ENCODE measurements at places on chromosomes 12 and 14. TPM values are rescaled to one million over a fixed set of nuclear protein-coding genes. Genes with fewer than 3 reads are reported as not detected.

SLC17A8 gene
- 0.80 TPM for total RNA-seq

GLIPR1L1 gene
- total RNA-seq = not detected

FRS2 gene
- 14.2 TPM for total RNA-seq

ART4 gene
- not detected for total RNA-seq

DNA sequence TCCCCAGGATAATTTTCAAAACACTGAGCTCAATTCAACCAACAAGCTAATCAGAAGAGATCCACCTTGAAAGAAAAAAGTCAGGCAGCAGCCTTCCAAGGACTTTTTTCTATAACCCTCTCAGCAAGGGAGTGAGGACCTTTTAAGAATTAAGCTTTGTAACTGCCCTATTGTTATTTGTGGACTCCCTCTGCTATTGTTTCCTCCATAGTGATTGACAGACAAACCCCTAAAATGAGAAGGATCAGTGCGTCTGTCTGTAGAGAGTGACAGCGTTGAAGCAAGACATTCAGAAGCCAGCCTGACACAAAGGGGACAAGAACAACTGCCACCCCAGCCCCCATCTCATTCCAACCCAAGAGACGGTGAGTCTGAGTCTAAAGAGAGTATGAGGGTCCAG, 30.3 kb upstream of the BTG1 start:
- no peak for DNase-seq

DNA sequence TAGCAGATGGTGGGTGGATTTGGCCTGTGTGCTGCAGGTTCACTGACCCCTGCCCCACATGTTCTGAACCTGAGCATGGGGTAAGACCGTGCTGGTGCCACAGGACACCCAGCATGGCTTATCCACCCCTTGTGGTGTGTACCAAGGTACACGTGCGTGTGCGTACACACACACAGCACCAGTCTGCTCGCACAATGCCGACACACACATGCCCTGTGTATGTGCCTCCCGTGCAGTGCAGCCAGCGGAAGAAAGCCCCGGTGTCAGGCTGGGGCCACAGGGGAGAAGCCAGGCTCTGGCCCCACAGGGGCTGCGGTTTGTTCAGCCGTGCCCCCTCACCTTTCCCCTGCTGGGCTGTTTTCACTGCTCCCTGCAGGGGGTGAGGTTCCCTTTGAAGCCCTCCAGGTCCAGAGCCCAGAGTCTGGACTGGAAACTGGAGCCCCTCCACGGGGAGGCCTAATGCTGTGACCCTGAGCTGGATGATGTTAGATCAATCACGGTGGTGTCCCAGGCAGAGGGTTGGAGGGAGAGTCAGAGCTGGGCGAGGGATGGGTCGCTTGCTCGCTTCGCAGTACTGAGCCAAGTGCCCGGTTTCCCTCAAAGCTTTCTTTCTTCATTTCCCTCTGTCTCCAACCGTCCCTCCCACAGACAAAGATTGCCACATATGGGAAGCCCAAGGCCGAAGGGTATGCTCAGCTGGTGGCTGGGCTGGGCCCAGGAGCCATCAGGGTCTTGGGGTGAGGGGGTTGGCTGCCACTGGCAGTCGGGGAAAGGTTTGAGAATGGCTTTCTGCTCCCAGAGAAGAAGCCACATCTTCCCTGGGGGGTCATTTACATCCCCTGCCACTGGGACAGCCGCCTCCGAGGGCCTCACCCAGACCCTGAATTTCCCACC, 6.2 kb downstream of the DTX1 start:
- DNase-seq = no peak

DNA sequence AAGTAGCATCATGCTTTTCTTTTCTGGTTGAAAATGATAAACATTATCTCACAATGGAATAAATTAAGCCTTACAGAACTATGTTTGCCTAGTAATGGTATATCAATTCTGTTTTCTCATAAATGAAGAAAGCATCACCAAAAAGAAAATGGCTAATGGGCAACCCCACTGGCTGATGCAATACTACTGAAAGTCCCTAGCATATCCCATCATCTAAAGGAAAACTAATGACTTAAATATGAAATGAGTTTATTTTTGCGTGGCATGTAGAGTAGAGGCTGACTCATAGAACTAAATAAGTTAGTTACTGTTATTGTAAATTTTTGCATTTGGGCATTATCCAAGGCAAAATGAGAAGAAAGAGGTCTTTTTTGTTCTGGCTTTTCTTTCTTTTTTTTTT, 1156.3 kb upstream of the SEL1L start:
- no peak for DNase-seq

- no peak for DNase-seq
Observed at GRCh38 chr14:101410126-101410525, 151.2 kb upstream of the DIO3 start.

CISTR gene
- total RNA-seq = not detected

DNA sequence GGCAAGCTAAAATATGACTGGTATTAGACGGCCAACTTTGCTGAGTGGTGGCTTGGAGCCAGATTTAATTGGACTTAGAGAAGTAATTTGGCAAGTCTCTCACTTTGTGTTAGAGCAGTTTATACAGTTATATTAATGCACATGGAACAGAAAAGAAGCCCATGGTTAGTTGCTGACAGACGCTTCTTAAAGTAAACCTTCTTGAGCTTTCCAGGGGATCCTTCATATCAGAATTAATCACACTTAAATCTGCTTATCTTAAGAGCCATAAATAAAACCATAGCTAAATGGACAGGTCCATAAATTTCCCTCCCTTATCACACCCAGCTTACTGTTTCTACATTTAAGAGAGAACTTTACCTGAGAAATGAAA, 9.6 kb downstream of the GSG1 start:
- DNase-seq = no peak

RNF212B gene
- total RNA-seq = not detected

DNA sequence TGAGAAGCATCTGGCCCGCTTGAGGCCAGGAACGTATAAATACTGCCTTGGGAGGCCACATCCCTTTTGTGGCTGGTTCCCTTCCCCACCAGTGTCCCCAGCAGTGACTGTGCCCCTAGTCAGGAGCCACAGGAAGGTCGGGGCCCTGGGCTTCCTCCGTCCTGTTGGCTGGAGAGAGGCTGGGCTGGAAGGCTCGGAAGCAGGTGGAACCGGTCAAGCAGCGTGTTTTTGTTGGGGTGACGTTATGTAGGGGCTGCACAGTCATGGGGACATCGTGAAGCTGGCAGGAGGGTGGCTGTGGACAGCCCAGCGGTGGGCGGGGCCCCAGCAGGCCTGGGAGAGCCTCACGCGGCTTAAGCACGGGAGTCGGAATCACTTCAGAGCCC, 10.1 kb downstream of the XRCC3 start:
- DNase-seq = no peak

DNA sequence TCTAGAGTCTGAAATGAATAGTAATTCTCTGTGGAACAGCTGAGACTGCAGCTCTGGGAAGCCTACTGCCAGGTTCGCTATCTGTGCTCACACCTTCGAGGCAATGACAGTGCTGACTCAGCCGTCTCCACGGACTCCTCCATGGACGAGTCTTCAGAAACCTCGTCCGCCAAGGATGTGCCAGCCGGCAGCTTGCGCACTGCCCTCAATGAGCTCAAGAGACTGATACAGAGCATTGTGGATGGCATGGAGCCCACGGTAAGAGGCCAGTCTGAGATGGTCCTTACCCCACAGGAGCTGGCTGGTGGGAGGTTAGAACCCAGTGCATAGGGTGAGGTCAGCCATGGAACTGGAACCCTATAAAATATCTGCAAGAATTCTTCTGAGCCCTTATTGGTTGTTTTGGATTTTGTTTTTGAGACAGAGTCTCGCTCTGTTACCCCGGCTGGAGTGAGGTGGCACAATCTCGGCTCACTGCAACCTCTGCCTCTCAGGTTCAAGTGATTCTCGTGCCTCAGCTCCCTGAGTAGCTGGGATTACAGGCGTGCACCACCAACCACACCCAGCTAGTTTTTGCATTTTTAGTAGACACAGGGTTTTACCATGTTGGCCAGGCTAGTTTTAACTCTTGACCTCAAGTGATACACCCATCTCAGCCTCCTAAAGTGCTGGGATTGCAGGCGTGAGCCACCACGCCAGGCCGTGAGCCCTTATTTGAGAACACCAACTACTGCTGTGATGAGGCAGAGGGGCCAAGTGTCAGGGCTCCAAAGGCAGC, 43.9 kb downstream of the RAB35 start:
- DNase-seq = no peak

- DNase-seq = no peak
Observed at GRCh38 chr12:46445551-46446235, 73.1 kb upstream of the SLC38A2 start.

KIF21A gene
- total RNA-seq = 11.0 TPM

PTGER2 gene
- 0.43 TPM for total RNA-seq

- peak; percentile 24 for DNase-seq
Observed at GRCh38 chr14:60722357-60723115, 1.6 kb downstream of the SIX4 start.

GRCh38 chr12:22101749-22102243, 55.8 kb downstream of the CMAS start:
- no peak for DNase-seq

GRCh38 chr12:67070604-67071003, 198.6 kb upstream of the CAND1 start:
- DNase-seq = no peak

DNA sequence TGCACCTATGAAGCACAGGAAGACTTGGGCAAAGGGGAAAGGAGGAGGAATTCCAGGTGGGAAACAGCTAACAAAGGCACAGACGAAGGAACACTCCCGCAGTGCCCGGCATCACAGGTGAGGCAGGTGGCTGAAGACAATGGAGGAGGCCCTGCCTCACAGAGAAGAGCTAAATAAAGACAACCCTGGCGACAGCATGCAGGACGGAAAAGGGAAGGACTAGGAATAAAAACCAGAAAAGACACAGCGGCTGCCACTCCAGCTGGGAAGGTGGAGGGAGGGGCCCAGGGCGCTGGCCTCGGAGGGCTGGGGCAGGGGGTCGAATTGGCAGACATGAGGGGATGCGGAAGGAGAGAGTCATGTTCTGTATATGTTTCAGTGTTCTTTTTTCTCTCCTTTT, 43.0 kb upstream of the ANO2 start:
- DNase-seq = no peak

- peak; percentile 43 for DNase-seq
Observed at GRCh38 chr12:55743406-55744339, 751 bp downstream of the GDF11 start.

DNA sequence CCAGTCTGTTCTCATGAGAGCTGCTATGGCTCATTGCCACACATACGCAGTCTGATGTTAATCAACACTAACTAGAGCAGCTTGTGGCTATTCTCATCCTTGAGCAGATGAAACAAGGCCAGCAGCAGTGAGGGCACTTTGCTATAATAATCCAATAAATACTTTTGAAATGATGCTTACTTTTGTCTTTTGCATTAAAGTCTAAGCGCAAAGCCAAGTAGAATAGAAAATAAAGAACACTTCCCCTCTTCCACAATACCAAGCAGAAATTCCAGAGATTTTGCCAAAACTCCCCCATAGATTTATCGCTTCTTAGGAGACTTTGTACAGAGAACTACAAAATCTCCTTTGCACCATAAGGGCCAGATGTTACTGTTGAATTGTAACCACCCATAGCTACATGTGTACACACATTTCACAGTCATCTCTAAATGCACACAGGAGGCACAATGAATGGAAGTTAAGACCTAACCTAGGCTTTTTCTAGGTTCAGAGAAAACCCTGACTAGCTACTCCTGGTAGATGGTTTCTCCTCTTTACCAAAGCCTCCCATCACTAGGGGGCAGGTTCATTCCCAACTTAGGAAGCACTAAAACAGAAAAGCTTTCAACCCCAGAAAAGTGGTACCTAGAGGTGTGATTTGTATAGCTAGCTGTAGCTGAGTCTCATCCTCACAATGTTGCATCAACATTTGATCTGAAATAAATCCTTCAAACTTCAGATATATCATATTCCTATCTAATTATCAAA, 119.3 kb downstream of the HMGA2 start:
- DNase-seq = no peak

REM2 gene
- not detected for total RNA-seq

- DNase-seq = no peak
Observed at GRCh38 chr12:56877195-56878009, 56.8 kb downstream of the SDR9C7 start.

GRCh38 chr12:130571734-130572133, 144.4 kb downstream of the RIMBP2 start:
- DNase-seq = no peak

GPX2 gene
- total RNA-seq = not detected

DNA sequence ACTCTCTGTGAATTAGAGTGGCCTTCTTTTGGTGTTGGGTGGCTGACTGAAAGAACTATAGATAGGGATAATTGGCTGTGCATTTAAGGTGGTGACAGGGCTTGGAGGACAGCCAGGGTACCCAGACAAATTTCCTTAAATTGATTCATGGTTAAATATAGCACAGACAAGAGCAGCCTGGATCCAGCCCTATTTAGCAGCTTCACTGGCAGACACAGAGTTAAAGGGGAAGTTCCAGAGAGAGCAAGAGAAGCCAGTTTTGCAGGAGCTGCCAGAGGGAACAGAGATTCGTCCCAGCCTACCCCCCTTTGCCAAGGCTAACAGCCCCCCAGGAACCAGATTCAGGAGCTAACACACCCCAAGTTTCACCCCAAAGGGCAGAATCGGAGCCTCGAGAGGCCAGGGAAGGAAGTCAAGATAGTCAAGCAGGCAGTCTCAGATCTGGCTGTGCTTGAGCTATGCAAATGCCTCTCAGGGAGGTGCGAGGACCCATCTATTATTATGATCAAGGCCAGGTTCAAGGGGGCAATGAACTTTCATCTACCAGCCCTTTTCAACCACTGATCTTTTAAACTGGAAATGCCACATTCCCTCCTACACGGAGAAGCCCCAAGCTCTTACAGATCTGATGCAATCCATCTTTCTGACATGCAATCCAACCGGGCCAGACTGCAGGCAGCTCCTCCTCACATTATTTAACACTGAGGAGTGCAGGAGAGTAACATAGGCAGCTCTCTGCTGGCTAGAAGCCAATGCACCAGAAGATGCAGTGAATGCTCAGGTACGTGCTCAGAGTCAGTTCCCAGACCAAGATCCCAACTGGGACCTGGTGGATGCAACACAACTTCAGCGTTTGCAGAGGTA, 58.2 kb downstream of the DHRS2 start:
- DNase-seq = no peak

- DNase-seq = peak; percentile 58
Observed at GRCh38 chr12:53596920-53597363, 29.2 kb downstream of the ATF7 start.

DNA sequence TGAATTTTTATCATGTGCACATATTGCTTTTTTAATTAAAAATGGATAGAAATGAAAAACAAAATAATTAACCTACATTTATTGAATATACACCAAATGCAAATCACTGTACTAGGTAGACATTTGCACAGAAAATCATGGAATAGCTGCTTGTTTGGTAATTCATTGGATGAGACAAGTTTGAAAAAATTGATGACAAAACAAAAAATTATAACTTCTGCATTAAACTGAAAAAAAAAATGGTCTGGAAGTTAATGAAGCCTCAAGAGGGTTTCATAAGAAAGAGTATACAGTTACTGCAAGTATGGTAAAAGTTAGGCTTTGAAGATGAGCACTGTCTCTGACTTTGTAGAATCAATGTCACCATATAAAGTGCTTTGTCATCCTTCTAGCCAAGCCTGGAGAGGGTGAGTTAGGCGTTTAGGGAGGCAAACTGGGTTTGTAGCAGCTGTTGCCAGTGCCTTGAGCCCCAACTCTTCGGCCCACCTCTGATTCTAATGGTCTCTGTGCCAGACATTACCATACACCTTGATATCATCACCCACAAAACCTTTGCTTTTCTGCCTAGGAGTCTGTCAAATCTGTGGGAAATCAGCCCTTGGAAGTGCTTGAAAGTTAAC, 291.1 kb upstream of the CLEC14A start:
- no peak for DNase-seq

- DNase-seq = no peak
Observed at GRCh38 chr14:104353921-104354701, 215.7 kb downstream of the KIF26A start.

GRCh38 chr12:116887244-116887643, 6.0 kb upstream of the HRK start:
- no peak for DNase-seq

SERPINA12 gene
- total RNA-seq = not detected
